T-helper 1 cell (primary cell): ENCODE measurements at places on chromosomes 2 and 18.

DNA sequence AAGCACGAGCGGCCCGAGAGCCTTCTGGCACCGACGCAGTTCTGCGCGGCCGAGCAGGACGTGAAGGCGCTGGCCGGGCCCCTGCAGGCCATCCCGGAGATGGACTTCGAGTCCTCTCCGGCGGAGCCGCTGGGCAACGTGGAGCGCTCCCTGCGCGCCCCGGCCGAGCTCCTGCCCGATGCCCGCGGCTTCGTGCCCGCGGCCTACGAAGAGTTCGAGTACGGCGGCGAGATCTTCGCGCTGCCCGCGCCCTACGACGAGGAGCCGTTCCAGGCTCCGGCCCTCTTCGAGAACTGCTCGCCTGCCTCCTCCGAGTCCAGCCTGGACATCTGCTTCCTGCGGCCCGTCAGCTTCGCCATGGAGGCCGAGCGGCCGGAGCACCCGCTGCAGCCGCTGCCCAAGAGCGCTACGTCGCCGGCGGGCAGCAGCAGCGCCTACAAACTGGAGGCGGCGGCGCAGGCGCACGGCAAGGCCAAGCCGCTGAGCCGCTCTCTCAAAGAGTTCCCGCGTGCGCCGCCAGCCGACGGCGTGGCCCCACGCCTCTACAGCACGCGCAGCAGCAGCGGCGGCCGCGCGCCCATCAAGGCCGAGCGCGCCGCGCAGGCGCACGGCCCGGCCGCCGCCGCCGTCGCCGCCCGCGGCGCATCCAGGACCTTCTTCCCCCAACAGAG is 70.4 kb downstream of the ARHGEF33 start:
- peak; percentile 63 for DNase-seq

DNA sequence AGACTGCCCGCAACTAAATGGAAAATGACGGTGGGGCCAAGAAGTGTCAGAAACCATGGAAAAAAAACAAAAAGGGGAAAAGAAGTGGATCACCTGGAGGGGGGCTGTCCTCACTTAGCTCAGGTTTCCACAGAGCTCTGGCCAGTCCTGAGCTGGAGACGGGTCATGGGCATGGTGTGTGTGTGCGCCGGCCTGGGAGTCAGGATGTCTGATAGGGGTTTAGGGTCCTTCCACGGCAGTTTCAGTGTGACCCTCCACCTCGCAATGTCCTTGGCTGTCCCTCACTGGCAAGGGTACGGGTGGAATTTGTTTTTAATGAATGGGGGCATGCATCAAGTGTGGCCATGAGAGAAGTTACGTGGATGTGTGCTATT is 133.2 kb upstream of the MEIS1 start:
- DNase-seq: no peak

DNA sequence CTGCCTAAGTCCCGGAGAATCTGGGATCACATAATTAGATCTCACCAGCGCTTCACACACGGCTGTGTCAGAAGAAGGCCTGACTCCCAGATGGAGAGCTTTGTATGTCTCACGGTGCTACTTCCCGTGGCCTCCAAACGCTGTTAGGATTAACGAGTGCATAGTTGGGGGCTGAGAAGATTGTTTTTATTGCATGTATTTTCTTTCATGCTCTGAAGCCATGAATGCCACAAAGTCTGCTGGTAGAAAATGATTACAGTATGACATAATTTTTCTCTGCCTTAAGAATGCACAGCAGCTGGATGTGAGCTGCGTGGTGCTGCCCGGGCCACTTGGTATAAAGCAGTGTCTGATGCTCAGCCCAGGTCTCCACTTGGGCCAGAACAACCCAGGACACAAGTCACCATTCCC is 166.5 kb downstream of the SEPTIN10 start:
- DNase-seq: no peak

DNA sequence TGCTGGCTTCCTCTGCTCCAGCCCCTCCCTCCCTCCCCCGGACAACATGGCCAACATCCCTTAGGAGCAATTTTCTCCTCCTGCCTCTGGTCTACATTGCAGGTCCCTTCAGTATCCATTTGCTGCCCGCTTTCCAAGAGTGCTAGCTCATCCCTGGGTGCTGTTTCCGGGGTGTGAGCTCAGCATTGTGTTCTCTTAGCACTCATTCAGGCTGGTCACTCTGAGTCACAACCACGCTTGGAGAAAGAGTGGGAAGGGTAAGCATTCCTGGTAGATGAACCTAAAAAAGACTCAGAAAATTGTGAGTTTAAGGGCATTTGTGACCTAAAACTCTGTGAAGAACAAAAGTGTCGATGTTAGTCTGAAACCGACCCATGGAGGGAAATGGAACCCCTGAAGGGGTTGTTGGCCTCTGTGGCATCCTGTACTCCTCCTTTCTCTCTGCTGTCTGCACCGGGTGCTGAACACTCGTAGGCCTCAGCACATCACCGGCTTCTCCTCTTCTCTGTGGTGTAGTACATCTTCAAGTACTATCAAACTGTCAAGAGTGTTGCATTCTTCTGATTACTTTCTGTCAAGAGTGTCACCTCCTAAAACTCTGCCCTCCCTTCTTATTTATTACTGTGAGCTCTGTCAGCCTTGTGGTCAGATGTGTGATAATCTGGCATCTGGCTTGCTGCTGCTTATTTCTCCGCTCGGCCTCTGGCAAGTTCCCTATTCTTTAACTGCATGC is 73.0 kb downstream of the CTNNA2 start:
- DNase-seq: no peak

DNA sequence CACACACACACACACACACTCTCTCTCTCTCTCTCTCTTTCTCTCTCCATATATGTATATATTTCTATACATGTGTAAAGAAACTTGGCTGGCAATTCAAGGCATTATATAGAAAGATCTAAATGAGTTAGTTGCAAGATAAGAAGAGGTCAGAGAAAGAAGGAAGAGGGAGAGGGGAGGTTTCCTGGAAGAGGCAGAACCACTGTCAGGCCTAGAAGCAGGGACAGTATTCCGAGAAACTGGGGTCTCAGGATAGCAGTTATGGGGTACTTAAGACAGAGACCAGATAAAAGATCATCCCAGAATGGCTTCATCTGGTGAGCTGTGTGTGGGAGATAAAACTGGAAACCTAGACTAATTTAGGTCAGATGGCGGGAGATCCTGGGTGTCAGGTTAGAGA is 180.8 kb downstream of the CAMKMT start:
- DNase-seq: no peak

DNA sequence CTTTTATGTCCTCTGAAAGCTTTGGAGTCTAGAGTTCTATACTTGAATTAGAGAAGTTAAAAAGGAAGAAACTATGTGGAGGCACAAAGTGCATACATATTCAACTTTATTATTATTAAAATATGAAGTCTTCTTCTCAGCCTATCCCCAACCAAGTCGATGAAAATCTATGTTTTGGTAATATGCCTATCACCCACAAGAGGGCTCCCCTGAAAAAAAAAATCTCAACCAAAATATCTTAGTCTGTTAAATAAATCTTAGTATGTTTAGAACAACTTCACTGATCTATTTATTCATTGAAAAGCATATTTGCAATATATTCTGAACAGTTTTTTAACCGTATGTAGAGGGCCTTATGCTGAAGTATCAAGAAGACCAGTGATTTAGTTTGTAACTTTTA is 804.5 kb downstream of the TDRD15 start:
- DNase-seq: no peak

DNA sequence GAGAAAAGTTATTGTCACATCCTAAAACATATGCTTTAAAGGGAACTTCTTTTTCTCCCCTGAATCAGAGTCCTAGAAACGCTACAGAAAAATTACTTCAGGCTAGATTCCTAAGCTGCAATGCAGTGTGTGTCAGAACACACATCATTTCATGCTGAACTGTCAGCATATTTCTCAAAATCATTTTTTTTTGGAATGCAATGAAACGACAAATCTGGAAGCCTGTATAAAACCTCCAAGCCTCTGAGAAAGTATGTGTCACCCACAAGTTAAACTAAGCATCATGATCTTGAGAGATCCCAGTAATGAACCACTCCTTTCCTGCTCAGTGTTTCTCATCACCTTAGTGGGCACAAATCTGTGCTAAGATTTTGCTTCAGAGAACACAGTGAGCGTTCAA is 276.2 kb downstream of the ZNF521 start:
- DNase-seq: no peak

- no peak for DNase-seq
Measured at GRCh38 chr2:2708575-2709430, 377.7 kb upstream of the MYT1L start.
